ENCODE measurements at places on chromosomes 3 and 15.

DNA sequence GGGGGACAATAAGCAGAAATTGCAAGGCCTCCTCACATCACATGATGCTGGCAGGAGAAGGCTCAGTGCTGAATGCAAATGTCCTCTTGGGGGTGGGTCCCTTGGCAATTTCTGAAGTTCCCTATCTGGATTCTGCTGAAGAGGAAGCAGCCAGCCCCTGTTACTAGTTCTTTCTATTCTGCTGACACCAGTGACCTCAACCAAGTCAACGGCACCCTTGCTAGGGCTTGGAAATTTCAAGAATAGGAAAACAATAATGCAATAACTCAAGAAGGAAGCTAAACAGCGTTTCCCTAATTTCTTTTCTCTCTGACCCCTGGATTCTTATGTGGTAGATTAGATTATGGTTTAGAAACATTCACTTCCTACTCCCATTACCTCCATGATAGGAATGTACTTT is 46.2 kb upstream of the FOXP1 start:
- peak; percentile 9 for DNase-seq

GRCh38 chr3:119902061-119902460 is 120.2 kb downstream of the NR1I2 start:
- no peak for DNase-seq

DNA sequence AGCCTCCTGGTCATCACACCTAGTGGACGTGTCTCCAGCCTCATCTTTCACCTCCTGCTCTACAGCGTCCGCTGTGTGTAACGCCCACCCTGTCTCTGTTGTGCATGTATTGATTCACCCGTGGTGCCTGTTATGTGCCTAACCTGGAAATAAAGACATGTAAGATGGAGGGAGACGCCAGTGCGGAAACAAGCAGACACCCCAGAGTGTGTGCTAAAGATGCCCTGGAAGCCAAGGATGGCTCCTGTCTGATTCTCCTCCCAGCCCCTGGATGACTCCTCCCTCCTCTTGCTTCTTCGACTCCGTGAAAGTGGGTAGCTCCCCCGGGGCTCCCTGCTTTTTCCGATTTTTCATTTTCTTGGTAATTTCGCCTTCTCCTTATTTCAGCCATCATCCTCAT is 241.8 kb downstream of the ADAMTS17 start:
- no peak for DNase-seq

- no peak for DNase-seq
These were observed 119.9 kb upstream of the ATP2B2 start for GRCh38 chr3:10625323-10625722.

GRCh38 chr3:194312743-194313281 is 38.3 kb downstream of the CPN2 start:
- peak; percentile 82 for DNase-seq

DNA sequence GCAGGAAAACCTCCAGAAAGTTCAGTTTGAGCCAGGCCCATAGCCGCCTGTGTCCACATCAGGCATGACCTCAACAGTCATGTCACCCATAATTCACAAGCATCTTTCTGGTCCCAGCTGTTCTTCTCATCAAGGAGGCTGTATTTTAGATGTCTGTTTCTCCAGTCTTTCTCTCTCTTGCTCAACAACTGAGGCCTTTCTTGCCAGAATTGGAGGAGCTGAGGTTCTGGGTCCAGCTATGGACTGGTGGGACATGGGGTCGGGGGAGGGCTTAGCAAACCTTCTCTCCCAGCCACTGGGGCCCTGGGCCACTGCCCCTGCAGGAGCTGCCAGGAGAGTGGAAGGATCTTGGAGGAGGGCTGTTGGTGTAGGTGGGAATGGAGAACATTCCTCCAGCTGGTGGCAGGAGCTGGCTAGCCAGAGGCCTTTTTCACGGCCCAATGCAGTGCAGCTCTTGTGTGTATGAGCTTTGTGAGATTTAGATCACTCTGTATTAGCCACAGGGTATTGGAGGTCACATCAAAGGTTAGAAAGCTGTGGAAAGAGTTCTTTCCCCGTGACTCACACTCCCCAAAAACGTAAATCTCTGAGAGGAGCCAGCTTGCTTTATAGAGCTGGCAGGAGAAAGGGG is 23.5 kb downstream of the MAGEF1 start:
- peak; percentile 80 for DNase-seq

DNA sequence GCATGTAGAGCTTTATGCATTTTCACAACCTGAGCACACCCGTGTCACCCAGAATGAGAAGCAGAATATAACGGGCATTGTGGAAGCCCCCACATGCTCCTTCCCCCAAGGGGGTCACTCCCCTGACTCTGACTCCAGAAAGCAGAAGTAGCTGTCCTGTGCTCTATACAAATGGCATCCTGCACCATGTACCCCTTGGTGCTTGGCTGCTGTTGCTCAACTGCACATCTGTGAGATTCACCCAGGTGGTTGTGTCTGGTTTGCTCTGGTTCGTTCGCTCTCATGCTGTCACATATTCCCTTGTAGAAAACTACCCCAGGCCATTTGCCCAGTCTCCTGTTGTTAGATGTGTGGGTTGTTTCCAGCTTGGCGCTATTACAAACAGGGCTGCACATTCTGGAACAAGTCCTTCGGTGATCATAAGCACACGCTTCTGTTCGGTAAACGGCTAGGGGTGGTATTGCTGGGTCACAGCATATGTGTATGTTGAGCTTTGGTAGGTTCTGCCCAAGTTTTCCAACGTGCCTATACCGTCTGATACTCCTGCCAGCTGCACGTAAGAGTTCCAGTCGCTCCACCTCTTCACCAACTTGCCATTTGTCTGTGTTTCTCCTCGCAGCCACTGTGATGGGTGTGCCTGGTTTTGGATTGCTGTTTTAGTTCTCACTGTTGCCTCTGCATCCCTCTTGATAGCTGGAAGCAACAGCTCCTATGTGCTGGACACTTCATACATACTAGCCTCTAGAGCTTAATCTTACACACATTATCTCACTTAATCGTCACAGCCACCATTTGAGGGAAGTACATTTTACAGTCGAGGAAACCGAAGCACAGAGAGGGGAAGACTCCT is 65.4 kb upstream of the SLC6A6 start:
- no peak for DNase-seq

GRCh38 chr3:40691452-40691861 is 166.7 kb downstream of the ZNF621 start:
- peak; percentile 38 for DNase-seq

DNA sequence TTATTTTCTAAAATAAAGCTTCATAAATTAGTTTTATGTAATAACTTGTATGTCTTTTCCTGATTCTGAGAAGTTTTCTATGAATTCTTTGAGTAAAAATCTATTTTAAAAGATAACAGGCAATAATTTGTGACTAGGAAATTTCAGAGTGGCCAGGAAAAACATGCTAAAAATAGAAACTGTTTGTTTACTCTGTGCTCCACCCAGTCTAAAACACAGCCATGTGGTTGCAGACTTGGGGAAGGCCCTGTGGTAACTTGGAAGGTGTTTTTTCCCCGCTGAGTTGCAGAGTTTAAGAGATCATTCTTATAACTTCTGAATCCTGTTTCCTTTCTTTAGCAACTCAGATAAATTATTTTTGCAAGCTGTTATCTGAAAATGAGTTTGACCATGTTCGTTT is 21.9 kb downstream of the PLCL2 start:
- no peak for DNase-seq

- no peak for DNase-seq
These were observed 394.7 kb upstream of the CBLB start for GRCh38 chr3:106263546-106263945.

DNA sequence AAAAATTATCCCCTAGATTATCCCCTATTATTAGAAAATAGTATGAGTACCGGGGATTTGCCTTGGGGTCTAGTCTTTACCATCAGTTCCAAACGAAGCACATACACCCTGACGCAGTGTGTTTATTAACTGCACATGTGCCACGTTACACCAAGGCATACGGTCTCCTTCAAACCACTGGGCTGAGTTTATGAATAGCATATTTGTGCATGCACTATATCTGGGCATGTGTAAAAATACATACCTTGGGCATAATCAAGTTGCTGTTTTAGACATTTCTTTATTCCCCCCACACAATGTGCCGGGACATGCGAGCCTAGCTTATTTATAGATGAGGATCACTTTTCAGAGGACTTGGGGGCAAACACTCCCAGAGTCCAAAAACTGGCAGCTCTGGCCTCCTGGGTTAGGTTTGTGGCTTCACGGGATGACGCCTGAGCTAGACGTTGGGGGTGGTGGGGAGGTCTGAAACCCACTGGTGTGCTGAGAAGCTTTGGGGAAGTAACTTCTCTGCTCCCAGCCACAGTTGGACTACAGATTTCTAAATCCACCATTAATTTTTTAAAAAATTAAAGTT is 16.2 kb downstream of the IGDCC4 start:
- DNase-seq, result no peak

- DNase-seq, result no peak
These were observed 13.5 kb upstream of the PCOLCE2 start for GRCh38 chr3:142902356-142902755.

DNA sequence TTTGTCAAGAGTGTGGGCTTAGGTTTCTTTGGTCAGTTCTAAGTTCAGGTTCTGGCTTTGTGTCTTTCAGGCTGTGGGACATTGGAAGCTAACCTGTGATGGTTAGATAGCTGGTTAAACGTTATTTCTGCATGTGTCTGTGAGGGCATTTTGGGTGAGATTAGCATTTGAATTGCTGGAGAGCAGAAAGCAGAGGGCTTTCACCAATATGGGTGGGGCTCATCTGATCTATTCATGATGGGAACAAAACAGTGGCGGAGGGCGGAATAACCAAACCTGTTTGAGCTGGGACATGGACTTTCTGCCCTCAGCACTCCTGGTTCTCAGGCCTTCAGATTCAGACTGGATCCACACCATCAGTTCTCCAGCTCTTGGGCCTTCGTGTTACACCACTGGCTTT is 195.4 kb downstream of the KLF13 start:
- DNase-seq, result no peak

- no peak for DNase-seq
These were observed 3.3 kb downstream of the COPG1 start for GRCh38 chr3:129252748-129253147.

GRCh38 chr3:186825294-186825821 is 17.2 kb upstream of the ADIPOQ start:
- DNase-seq, result peak; percentile 37

- no peak for DNase-seq
These were observed at the start of gene CPLX3 for GRCh38 chr15:74826364-74826819. TSS of gene CPLX3 (plus strand) at chr15:74826627. CDS start at chr15:74826704, 77 bp downstream.

- peak; percentile 47 for DNase-seq
These were observed 25.5 kb downstream of the ESYT3 start for GRCh38 chr3:138459619-138460535.

- DNase-seq, result peak; percentile 26
These were observed 32.5 kb downstream of the ARHGEF3 start for GRCh38 chr3:56769116-56769707.

DNA sequence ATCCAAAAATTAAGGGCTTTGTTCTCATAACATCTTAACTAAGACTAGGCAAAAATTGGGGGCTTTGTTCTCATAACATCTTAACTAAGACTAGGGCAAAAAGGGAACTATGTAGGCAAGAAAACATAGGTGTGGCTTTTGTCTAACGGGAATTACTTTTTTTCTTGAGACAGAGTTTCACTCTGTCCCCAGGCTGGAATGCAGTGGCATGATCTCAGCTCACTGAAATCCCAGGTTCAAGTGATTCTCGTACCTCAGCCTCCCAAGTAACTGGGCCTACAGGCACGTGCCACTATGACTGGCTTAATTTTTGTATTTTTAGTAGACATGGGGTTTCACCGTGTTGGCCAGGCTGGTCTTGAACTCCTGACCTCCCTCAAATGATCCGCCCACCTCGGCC is 49.8 kb upstream of the CSPG5 start:
- DNase-seq, result no peak

DNA sequence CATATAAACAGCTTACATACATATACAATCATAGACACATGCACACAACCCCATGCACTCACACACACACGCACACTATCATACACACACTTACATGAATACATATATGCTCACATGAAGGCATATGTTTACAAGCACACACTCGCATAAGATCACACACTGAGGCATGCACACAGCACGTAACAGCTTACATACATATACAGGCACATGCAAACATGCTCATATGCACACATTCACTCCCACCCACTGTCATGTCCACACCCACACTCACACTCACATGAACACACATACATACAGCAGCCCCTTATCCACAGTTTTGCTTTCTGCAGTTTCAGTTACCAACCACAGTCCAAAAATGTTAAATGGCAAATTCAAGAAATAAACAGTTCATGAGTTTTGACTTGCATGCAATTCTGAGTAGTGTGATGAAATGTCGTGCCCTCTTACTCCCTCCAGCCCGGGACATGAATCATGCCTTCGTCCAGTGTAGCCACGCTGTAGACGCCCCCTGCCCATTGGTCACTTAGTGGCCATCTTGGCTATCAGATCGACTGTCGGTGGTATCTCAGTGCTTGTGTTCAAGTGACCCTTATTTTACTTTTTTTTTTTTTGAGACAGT is 27.8 kb downstream of the MEGF11 start:
- no peak for DNase-seq

GRCh38 chr3:123295171-123295900 is 93.6 kb downstream of the SEC22A start:
- DNase-seq, result no peak

DNA sequence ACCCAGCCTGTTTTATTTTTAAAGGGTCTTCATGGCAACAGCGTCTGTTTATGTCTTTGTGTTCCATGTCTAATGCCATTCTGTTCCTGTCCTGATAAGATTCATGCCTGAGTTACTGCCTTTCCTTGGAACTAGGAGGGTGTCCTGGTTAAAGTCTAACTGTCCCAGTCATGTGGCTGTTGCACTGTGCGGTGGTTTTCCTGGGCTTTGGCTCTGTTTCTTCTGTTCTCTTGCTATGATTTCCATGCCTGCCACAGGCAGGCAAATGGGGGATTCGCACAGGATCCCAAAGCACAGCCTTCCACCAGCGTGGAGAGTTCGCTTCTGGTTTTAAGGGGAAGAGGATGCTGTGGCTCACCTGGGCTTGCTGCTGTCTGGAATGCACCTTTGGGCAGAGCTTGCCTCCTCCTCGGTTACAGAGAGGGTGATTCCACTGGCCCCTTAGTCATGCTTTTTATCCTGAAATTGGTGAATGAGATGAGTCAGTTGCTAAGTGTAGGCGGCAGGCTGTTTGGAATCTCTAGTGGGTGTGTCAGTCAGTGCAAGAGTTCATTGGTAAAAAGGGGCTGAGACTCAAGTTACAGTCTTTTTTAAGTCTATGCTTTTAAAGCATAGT is 86.8 kb downstream of the CCK start:
- DNase-seq, result peak; percentile 81

GRCh38 chr3:134680796-134681521 is 30.1 kb upstream of the KY start:
- no peak for DNase-seq

GRCh38 chr3:27681249-27681748 is 40.8 kb downstream of the EOMES start:
- DNase-seq, result peak; percentile 75
